ENCODE measurements at places on chromosomes 6 and 20.
A peak's percentile ranks its signal among the peaks of the same experiment; 100 is the strongest.

GRCh38 chr6:117506907-117507306, 24.4 kb downstream of the DCBLD1 start:
- DNase-seq: no peak

DNA sequence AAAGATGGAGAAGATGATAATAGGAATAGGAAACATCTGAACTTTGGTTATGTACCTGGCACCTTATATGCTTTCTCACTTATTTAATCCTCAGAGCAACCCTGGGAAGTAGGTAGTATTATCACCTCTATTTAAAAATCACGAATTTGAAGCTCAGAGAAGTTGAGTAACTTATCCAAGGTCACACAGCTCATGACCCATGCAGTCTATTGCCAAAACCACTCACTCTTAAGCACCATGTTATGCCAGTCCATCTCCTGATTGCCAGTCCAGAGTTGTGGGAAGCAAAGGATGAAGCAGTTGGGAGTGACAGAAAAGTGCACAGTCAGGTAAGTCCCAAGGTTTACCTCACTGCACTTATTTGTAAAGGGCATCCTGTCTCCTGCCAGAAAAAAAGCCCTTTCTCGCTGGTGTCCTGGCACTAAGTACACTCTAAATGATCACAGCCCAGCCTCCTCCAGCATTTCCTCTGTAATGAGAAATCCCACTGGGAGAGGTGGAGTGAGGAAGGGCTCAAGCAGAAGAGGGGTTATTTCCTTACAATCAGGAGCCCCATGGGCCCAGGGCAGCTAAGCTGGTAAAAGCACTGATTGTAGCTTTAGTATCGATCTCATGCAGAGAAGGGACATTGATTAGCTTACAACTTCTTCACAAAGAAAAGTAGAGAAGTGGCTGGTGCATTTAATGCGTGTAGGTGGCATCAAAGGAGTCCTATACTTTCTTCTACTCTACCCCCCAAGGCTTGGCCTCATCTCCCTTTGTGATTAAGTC, 21.3 kb upstream of the SCGN start:
- DNase-seq: no peak

DNA sequence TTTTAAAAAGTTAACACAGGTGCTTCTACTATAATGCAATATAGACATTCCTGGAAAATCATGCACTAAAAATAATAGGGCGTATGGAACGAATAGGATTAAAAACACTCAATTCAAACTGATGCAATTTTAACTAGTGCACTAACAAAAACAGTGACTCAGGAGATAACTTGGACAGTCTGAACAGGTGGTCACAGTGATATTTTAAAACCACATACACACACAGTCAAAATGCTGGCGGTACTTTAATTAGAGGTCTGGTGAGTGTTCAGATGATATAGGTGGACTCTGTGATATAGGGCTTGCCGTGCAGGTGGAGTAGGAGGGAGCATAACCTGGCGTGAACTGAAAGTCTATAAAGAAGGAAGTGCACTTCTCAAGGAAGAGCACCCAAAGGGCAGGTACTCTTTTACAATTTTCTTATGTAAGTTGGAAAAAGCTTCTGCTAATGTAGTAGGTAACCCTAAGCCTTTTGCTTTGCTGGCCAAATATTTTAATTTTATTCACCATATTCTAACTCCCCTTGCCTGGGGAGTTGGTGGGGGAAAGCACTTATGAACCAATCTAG, 41.9 kb upstream of the PLN start:
- DNase-seq: no peak

GRCh38 chr20:54139188-54139587, 34.6 kb downstream of the CYP24A1 start:
- no peak for DNase-seq

DNA sequence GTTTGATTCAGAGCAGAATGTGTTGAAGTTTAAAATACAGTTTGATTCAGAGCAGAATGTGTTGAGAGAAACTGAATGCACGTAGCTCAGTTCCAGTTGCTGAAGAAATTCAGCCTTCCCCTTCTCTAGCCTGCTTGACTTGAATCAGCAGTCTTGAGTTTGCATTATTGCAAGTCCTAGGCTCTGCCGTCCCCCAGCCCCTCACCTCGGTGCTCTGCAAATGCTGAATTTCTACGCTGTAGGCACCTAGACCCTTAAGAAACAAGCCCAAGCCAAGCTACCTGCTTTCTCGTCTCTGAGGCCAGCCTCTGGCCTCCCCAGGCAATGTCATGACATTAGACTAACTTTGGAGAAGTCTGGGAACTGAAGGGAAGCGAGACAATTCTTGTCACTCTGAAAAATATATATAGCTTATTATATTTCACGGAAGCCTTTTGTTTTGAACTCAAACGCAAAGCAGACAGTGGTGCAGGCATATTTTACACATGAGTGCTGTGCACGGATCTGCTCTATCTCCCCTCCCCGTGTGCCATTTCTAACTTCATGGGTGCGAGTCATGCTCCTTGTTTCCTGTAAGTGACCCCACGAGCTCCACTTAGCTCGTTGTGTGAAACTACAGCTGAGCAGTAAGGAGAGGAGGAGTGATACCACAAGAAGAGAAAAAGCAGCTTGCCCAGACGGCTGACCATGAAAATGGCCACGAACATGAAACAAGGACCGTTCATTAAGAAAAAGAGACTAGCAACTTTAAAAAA, 71.4 kb upstream of the DUSP22 start:
- DNase-seq: peak; percentile 44

GRCh38 chr6:158868122-158868480, 48.9 kb upstream of the EZR start:
- no peak for DNase-seq

GRCh38 chr6:26556263-26557070, 18.3 kb downstream of the HMGN4 start:
- DNase-seq: peak; percentile 72

DNA sequence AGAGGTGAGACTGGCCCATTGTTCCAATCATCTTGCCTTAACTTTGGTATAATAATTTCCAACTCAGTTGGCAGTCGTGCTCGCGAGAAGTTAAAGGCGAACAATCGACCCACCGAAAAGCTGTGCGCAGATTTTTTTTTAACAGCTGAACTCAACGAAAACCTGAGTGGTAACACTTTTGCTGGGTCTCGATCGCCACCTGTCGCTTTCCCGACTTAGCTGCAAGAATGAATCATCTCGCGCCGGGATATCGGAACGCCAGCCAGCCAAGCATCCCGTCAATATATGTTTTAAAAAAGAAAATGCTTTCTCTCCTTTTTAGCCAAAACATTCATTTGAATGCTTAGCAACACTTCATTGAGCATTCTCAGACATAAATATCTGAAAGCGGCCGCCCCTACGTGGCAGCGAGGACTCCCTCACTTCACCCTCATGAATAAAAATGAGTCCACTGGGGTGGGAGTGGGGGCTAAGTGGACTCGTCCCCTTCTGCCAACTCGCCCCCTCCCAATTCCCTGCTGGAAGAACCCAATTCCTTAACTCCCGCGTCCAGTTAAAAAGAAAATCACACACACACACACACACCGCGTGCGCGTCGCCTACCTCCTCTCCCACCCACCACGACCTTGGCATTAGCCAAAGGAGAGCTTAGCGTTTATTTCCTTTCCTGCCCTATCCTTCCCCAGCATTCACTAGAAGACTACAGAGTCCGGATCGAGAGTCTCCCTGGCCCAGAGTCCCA, 1.5 kb downstream of the COL12A1 start:
- DNase-seq: no peak

DNA sequence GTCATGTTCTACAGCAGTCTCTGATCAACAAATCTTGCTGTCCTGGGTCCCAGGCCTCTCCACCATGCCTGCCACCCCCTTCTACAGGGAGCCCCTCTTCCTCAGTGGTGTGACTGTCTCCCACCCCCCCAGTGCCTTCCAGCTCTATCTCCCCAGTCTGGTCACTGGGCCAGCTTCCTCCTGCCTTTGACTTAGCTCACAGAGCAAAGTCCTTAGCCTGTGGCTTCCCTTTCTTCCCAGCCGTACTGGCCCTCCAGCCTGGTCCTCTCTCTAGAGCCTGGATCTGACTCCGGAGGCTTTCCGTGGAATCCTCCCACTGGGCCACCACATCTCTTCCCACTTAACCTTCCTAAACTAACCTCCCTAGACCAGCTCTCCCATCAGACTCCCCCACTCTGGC, 17.0 kb downstream of the MAPK13 start:
- no peak for DNase-seq

DNA sequence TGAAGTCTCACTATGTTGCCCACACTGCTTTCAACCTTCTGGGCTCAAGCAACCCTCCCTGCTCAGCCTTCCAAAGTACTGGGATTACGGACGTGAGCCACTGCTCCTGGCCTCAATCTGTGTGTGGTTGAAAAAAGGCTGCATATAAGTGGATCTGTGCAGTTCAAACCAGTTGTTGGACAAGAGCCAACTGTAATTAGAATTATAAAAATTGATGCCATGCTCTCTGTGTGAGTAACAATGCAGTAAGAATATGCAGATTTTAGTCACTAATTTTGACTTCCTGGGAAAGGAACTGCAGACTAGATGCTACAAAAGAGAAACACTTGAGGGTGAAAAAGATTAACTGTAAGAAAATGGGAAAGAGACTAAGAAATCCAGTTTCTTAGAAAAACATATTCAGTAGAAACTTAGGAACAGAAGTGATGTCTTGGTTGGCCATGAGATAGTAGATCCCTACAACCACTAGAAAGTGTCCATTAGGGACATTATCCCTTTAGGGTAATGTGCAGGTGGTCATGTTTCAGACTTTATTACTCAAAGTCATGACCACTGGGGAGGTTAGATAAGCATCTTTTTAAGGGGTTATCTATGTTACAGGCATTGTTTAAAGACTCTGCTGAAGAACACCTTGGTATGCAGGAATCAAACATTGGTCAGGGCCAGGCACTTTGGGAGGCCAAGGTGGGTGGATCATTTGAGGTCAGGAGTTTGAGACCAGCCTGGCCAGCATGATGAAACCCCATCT, 26.3 kb downstream of the ITCH start:
- DNase-seq: no peak

GRCh38 chr6:124090491-124090890, 286.8 kb downstream of the NKAIN2 start:
- no peak for DNase-seq

DNA sequence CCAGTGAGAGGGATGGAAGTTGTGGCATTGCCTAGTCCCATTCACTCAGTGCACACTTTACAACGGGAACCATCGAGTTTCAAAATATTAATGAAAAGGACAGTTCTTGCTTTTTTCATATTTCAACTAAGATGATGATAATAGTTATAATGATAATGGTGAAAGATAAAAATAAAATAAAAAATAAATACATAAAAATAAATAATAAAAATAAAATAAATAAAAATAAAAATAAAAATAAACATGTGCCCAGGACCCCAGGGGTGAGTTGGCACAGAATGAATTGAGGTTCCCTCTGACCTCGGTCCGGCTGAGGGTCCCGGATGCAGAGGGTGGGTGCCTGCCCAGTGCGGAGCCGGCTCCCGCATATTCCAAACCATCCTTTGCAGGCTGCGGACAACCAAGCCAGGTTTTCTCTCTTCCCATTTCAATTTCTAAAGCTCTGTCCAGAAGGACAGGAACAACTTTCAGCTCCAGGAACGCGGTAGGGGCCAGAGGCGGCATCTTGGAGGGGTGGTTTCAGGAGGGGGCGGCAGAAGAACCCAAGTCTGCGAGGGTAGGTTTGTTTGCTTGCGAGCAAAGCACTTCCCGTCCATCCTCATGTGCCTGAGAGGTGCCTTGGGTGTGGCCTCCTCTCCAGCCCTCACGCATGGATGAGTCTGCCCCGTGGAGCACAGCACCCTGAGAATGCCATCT, 236.8 kb downstream of the DLL1 start:
- no peak for DNase-seq

DNA sequence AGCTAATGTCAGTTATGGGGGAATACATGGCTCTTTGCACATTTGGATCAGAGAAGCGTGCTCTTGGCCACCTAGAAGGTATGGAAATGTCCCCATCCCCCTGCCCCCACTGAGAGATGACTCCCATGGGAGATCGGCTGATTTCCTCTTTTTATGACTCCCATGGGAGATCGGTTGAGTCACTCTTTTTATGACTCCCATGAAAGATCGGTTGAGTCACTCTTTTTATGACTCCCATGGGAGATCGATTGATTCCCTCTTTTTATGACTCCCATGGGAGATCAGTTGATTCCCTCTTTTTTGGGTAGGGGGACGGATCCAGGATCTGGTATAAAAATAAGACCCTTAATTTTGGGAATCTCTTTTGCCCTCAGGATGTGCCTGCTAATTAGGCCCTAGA, 10.3 kb upstream of the TAAR9 start:
- no peak for DNase-seq

DNA sequence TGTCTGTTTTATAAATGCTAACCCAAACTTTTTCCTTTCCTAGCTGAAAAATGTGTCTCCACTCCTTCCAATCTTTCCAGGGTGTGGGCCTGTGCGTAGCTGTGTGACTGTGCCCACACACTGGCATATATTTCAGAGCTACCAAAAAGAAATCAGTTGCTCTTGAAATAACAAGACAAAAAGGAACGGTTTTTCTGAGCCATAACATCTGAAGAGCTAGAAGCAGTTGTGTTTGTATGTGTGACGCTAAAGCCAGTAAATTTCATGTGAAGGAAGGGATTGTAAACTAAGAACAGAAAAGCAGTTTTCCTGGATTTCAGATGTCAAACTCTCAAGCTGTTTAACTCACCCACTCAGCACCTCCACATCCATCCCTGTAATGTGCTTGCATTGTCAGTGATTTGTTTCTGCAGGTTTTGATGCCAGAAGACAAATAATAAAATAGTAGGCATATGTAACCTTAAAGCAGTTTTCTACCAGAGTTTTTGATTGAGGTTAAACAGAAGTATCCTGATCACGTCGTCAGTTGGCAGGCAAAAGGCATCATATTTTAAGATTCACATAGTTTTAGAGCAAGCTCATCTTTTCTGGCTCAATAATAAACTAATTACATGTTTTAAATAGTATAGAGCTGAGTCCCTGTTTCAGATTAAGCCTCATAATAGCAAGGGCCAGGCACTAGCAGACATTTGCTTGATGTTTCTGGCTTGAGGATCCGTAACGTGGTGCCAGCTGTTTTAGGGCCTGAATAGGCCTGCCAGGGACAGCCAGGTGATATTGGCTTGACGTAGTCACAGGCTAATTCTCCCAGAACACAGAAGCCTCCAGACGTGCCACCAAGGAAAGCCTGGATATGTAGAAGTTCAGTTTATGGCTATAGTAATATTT, 90.9 kb downstream of the FOXO3 start:
- DNase-seq: no peak

- DNase-seq: no peak
Observed at GRCh38 chr20:16279320-16279719, 293.9 kb downstream of the KIF16B start.
